ENCODE measurements at places on chromosomes 7 and 10.

DNA sequence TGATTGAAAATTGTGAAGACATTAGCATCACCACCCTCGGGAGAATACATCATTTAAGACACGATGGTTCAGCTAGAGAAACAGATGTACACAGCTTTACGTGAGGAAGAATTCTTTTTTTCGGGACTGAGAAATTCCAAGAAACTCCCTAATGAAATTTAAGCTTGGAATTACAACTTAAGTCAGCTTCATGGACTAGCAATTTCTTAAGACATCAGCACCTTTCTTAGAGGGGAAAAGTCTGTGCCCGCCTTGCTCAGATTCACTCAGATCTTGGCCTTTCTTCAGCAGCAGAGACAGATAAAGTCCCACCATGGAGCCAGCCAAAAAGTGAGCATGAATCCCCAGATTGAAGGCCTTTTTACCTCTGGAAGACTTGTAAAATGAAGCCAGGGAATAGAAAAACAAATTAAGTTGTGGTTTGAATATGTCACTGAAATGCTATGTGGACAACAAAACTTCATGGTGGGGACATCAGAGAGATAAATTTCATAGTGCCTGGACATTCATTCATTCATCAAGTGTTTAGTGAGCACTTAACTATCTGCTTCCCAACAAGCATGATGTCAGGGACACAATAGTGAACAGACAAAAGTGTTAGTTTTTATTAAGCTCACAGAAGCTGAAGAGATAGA is 32.1 kb downstream of the PRKG1 start:
- DNase-seq: no peak

DNA sequence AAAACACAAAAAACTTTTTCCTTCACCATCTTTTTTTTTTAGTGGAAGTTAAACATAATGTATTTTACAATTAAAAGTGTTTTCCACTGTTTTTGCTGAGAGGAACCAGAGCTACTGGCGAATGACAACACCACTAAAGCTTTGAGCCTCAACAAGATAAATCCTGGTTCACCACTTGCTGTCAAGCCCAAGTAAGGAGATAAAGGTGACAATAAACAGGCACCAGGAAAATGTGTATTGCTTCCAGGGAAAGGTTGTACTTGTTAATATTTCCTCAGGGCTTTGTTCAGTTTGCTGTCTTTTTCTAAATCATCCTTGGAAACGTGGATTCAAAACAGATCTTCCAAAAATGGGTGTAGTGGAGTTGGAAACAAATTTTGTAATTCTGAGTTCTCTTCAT is 109.9 kb upstream of the ANKRD30A start:
- no peak for DNase-seq

DNA sequence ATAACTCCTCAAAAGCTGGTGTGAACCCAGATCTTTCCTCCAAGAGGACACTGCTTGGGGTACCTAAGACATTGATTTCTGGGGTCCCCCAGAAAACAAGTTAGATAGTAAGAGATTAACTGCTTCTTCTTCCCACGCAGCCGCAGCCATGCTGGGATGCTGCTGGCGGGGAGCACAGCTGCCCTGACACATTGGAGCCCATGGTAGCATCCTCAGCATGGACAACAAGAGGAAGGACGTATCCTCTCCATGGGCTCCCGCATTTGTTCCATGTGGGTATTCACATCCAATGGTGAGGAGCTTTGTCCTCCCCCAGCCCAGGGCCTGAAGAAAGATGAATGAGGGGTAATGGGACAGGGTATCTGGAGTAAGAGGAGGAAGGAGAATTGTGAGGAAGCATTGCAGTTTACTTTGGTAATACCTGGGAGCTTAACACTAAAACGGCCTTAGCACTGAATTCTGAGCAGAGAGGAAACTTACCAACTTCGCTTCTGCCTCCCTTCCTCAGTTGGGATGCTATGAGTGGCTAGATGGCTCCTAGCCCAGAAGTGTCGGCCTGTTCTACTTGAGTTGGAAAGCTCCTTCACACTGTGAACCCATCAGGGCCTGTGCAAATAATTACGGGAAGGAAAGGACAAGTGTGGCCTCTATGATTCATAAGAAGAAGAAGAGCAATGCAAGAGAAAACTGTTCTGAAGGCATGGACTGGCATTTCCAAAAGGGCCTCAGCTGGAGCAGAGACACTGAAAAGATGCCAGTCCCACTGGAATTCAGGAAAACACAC is 43.9 kb downstream of the C10orf120 start:
- DNase-seq: no peak

DNA sequence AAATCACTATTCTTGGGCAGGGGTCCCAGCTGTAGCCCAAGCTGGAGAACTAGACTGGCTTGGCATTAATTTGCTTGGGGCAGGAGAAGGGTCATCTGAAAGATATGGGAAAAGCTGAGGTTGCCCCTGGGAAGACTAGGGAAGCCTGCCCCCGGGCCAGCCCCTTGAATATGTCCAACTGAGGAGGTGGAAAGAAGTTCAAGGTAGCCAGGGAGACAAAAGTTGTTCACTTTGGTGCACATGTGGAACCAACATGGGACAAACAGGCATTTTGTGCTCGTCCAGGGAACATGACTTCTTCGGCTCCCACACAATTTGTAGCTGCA is 1.4 kb upstream of the LRRC61 start:
- no peak for DNase-seq

DNA sequence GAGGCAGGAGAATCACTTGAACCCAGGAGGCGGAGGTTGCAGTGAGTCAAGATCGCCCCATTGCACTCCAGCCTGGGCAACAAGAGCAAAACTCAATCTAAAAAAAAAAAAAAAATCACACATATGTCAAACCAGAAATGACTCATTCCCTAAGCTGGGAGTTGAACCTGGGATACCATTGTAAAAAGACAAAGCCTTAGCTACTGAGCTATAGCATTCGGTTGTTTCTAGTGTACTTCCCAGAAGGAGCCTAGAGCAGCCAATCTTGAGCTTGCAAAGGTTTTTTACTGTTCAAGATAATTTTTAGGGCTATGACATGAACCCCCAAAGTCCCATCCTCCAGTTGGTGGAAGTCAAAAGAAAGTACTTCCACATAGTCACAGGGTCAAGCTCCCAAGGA is 87.9 kb downstream of the ZNF467 start:
- no peak for DNase-seq

- DNase-seq: no peak
Measured at GRCh38 chr10:127302343-127302742, 106.0 kb upstream of the INSYN2A start.

- DNase-seq: peak; percentile 84
Measured at GRCh38 chr10:60140651-60141632, 234.6 kb upstream of the CCDC6 start.

- DNase-seq: no peak
Measured at GRCh38 chr10:133129071-133129858, 30.8 kb upstream of the KNDC1 start.

GRCh38 chr7:9516662-9517061 is 1083.3 kb downstream of the NXPH1 start:
- DNase-seq: no peak
